ENCODE measurements at places on chromosomes 3 and 15. TPM values are rescaled to one million over a fixed set of nuclear protein-coding genes. Genes with fewer than 3 reads are reported as not detected.

Gene HES1
- 17.1 TPM for total RNA-seq

Gene ISG20
- total RNA-seq = 7.6 TPM

DNA sequence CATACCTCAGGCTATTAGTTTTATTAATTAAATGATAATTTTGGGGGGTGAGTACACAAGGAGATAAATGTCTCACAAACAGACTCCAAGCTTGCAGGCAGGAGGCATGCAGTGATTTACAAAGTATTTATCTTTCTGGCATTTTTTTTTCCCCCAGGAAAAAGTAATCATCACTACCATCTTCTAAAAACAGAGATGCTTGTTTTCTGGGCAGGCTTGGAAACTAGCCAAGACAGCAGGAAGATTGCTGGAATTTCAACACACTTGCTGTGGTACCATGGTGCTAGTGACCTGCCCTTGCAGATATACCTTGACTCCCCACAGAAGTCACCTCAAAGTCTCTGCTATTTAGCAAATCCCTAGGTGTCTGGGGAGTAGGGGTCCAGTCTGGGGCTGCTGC, 732.8 kb upstream of the CFAP20DC start:
- DNase-seq = no peak

Gene CHAC1
- total RNA-seq = 23.8 TPM

DNA sequence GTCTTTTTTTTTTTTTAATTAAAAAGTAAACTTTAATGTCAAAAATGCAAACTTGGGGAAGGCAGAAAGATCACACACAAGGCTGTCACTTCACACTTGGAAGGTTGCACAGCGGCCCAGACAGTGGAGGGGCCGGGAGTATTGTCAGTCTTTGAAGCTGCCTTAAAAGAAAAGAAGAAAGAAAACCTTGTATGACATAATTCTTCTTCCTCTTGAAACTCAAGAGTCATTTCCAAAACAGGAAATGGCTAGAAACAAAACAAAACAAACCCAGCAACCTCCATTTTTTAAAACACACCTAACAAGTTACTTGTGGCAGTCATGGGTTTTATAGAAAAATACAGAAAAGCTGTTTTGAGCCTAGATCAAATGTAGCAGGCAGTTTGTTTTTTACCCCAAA, 68.1 kb upstream of the MAGI1 start:
- no peak for DNase-seq

DNA sequence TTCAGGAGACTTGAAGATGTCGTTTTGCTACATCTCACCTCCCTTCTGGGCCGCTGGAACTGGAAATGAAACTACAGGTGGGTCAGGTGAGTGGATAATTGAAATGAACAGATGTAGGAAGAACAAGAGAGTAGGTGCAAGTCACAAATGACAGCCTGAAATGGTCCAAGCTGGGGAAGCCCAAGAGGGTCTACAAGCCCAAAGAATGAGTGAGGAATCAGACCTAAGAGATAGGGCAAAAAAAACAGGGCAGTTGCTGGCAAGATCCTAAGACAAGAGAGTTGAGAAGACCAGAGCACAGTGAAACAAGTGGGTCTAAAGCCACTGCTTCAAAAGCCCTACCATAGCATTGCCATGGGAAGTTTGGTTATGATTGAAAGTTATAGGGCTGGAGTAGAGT, 67.4 kb upstream of the SNRK start:
- DNase-seq = no peak

Gene IL17RC
- 33.2 TPM for total RNA-seq

DNA sequence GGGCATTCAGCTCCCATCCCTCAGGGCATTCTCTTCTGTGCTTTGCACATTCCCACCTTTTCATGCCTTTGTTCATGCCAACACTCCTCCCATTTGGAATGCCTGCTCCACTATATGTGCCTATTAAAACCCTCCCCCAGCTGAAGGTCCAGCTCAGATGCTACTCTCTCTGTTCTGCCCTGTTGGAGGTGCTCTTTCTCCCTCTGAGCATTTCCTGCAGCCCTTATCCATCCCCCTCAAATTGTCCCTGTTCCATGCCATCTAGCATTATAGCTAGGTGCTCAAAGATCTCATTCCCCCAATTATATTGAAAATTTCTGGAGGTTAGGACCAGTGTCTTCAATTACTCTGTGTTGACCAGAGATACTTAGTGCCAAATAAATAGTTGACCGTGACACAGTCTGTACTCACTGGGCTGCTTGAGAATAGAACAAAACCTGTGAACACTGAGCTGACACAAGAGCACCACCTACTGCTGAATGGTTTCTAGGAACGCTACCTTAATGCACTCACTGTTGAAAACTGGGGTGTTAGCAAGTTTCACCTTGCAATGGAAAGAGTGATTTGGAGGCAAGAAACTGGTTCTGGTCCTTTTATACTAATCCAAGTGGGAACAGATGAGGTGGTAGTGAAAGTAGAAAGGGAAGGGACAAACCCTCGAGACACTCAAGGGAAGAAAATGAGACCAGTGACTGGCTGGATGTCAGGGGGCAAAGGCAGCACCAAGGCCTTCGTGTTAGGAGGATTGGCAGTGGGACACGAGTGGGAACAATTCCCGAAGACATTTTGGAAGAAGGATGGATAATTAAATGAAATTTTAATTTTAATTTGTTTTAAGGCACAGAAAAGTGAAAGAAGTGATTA, 289.8 kb upstream of the ROPN1 start:
- no peak for DNase-seq

GRCh38 chr15:58447271-58448010, 15.7 kb downstream of the LIPC start:
- no peak for DNase-seq

Gene TMEM89
- total RNA-seq = not detected

GRCh38 chr3:13713396-13713795, 164.5 kb downstream of the FBLN2 start:
- no peak for DNase-seq

Gene CCR8
- total RNA-seq = not detected

DNA sequence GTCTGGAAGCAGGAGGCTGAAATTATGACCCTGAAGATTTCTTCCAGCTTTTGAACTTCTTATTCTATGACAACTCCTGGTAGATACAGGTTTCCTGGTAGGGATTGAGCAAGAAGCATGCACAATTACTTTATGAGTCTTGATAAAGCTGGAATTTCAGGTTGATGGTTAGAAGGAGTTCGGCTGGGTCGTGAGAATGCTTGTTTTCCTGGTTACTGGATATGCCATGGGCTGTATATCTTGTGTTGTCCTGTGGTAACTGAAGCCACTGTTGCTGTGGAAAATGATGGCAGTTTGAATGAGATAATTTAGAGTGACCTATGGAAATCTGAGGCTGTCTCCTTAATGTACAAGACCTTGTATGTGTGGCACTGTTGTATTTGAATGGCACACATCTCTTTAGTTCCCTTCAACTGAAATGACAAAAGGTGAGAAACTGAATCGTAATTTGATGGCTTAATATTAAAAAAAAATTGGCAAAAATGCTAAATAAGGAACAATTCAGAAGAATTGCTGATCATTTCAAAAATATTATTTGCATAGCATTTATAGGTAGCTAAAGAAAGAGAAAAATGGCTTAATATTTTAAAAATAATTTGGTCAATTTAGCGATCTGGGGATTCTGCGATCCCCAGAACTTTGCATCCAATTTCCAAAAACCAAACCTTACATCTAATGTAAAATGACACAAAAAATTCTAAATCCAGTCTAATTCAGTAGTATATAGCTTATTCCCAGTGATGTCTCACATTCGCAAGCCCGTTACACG, 1.1 kb upstream of the UBE2E1 start:
- no peak for DNase-seq

DNA sequence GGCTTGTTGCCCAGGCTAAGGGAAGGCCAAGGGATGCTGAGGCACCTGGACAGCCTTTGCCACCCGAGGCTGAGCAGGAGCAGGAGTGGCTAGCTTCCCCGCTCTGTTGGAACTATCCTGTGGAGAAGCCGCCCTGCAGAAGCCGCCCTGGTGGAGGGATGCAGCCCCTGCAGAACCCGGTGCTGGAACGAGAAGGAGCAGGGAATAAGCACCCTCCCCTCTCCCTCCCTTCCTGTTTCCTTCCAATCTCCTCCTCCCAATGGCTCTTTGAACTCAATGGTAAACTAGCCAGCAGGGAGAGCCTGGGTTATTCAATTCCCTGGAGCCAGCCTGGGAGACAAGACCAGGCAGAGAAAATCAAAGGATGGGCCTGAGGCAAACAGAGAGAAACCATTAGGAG, 11.8 kb upstream of the HRG start:
- DNase-seq = no peak

Gene NTRK3
- total RNA-seq = not detected

GRCh38 chr3:187027531-187028278, 97.4 kb downstream of the ST6GAL1 start:
- DNase-seq = no peak

DNA sequence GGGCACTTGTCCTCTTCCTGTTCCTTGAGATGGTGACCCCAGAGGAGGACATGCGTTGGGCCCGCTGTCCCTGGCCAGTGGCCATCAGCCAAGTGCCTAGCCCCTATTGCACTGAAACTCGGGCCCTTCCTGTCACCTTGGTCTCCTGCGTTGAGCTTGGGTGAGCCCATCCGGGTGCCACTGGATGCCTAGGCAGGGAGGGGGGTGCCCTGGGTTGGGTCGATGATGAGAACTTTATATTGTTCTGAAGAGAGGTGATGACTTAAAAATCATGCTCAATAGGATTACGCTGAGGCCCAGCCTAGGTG, 221.8 kb downstream of the SNRPN start:
- DNase-seq = no peak

DNA sequence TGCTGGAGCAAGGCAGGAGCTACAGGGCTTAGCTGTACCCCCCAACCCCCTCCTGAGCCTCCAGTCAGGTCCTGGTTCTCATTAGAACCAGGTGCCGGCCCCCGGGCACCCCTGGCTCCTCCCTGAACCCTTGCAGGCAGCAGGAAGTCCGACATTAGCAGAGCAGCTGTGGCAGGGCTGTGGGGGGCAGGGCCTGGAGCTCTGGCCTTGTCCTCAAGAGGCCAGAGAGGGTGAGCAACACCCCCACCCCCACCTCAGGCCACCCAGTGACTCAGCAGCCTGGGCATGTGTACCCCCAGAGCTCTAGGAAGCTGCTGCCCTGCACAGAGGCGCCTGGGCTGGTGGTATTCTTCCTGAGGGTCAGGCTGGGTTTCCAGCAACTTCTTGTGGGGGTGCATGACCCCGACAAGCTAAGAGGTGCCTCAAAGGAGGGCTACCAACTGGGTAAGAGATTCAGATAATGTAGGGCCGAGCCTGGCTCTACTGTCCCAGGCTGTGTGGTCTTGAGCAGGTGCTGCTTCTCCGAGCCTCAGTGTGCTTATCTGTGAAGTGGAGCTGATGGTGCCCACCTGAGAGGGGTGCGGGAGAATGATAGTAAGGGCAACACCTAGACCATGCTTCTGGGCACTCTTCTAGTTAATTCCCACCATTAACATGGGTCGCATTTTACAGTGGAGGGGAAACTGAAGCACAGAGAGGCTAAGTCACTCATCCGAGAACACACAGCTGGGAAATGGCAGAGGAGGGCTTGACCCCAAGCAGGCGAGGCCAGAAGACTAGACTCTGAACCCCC, 16.0 kb downstream of the H1-8 start:
- no peak for DNase-seq

GRCh38 chr3:194367992-194368841, 1.3 kb downstream of the LRRC15 start:
- DNase-seq = no peak

Gene MB21D2
- total RNA-seq = 21.2 TPM

DNA sequence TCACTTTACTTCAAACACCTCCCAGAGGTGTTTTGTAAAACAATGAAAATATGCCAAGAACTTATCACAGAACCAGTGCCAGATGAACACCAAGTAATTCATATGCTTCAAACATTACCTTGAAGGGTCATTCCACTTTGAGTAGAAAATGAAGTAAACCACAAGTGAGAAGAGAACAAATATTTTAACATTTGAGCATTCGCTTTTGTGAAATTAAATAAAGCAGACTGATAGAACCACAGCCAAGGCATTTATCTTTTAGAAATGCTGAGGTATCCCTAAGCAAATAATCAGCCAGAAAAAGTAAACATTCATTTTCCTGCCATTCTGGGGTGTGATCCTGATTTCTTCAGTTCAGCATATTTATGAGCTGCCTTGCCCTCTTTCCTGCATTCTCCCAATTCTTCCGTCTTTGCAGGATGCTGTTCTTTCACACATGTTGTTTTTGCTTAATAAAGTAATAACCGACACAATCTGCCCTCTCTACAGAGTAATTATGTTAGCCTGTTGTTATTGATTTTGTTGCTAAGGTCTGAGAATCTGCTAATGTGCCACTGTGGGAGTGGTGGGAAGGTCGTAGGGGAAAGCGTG, 235.6 kb upstream of the TGFBR2 start:
- DNase-seq = no peak

GRCh38 chr3:169286992-169287391, 376.5 kb downstream of the MECOM start:
- DNase-seq = no peak

DNA sequence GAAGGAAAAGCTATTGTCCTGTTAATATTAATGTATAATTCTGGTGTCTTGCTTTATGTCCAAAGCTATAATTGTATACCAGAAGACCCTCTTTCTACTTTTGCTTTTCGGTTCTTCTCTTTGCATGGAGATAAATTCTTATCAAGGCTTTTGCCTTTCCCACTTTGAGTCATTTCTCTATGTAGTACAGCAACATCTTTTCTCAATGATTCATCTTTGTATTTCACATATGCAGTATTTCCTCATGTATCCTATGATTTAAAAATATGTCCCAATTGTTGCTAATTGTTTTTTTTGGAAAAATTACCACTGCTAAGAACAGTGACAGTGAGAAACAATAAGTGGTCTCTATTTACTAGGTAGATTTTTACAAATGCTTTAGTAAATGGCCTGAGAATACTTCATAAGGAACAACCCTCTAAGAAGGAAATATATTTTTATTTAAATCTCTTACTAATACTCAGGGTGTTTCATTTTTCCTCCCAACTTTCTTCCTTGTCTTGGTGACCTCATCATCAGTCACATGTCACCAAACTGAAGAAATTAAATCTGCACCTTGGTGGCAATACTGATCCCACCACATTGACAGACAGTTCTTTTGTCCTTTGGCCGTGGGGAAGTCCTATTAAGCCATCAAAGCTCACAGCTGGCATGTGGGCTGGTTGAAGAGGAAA, 290.6 kb downstream of the SATB1 start:
- DNase-seq = no peak

Gene LRRIQ4
- not detected for total RNA-seq

DNA sequence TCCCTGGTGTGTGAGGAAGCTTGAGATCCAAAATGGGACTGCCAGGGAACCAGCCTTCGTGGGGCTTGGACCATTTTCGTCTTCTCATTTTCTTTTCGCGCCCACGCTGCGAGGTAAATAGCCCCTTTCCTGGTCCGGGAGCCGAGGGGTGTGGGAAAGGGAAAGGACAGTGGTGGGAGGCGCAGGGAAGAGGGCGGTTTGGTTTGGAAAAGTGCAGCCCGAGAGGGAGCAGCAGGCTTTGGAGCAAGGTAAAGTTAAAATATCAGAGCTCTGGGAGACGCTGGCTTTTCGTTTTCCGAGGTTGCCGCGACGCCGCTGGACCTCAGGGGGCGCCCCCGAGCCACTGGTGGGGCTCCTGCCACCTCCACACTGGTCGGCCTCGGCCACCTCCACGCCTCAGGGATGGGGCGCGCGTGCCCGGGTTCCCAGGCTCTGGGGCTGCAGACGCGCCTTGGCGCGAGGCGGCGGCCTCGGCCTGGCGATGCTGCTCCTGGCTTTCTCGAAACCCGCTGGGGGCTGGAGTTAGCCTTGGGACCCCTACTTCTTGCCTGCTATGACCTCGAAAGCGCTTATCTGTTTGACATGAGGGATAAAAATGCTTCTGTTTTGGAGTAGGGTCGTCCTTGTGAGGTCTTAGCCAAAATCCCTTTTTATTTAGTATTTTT, 3.2 kb downstream of the PTPRG start:
- no peak for DNase-seq
